ENCODE measurements at places on chromosomes 4 and X.

DNA sequence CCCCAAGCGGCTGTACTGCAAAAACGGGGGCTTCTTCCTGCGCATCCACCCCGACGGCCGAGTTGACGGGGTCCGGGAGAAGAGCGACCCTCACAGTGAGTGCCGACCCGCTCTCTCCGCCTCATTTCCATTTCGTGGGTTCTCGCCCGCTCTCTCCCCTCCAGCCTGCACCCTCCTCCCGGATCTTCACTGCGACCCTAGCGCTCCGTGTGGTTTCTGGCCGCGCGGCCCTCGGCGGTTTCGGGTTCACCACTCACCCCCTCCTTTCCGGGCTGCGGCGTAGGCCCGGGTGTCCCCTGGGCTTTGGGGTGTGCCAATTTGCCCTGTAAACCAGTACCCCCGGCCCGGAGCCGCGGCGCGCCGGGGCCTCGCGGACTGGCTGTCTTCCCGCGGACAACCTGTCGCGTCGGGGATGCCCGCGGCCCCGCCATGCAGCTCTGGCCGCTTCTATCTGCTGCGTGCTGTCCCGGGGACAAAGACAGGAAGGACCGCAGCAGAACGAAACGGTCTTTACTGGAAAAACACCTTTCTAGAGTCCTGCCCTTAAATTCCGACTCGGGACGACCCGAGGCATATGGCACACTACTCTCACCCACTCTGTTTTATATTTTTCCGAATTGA lies 737 bp downstream of the FGF2 start:
- no peak for DNase-seq

DNA sequence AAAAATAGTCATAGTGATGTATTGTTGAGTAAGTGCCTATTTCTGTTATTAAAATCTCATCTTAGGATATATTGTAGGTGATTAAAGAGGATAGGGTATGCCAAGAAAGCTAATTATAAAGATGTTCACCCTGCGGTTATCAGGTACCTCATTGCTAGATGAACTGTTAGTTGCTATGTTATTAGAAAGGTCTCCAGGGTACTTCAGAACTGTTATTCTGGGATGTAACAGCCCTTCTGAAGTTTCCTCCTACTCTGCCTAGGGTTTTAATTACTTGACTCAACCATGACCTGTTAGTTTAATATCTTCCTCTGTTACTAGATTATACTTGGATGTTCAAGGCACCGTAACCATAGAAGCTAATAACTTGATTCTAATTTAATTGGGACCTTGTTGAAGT lies 15.4 kb downstream of the TMPRSS11E start:
- no peak for DNase-seq

- DNase-seq: no peak
Measured at GRCh38 chr4:176538217-176538925, 218.6 kb downstream of the SPCS3 start.

- DNase-seq: no peak
Measured at GRCh38 chr4:6929339-6929811, 19.7 kb downstream of the TBC1D14 start.

- no peak for DNase-seq
Measured at GRCh38 chrX:119870626-119871131, 854 bp downstream of the RNF113A start.

DNA sequence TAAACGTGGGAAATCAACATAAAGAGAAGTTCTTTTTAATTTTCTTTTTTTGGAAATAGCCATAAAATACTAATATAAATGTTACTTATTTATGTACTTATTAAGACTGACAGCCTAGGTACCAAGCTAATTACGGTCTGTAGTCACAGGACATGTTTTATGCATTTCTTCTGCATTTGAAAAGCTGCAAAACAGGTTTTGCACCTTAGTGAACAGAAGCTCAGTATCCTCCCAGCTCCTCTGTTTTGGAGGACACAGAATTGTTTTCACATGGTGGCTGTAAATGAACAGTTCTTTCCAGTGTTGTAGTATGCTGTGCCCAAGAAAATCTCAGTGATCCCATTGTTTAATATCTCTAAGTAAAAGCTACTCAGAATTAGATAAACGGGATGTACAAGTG lies 1788.0 kb upstream of the TENM3 start:
- no peak for DNase-seq
